ENCODE measurements at places on chromosomes 16 and 17.

DNA sequence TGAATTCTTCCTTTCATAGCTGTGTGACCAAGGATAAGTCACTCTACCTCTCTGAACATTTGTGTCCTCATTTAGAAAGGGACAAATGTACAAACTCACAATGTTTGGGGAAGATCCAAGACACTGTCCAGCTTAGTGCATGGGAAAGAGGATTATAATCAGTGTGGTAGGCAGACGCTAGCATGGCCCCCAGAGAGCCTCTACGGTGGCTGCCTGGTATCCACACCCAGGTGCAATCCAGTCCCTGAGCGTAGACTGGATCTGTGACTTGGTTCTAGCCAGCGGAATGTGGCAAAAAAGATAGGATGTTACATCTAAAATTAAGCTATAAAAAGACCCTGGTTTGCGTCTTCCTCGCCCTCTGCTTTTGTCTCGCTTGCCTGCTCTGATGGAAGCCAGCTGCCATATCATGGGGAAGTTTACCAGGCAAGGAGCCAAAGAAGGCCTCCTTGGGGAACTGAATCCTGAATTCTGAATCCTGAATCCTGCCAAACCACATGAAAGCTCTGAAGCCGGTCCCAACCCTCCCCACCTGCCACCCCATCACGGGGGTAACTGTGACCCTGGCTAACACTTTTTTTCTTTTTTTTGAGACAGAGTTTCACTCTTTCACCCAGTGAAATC, 51.7 kb downstream of the PLXDC1 start:
- DNase-seq, result peak; percentile 94

GRCh38 chr16:31050280-31051030, 17.1 kb downstream of the STX4 start:
- no peak for DNase-seq

DNA sequence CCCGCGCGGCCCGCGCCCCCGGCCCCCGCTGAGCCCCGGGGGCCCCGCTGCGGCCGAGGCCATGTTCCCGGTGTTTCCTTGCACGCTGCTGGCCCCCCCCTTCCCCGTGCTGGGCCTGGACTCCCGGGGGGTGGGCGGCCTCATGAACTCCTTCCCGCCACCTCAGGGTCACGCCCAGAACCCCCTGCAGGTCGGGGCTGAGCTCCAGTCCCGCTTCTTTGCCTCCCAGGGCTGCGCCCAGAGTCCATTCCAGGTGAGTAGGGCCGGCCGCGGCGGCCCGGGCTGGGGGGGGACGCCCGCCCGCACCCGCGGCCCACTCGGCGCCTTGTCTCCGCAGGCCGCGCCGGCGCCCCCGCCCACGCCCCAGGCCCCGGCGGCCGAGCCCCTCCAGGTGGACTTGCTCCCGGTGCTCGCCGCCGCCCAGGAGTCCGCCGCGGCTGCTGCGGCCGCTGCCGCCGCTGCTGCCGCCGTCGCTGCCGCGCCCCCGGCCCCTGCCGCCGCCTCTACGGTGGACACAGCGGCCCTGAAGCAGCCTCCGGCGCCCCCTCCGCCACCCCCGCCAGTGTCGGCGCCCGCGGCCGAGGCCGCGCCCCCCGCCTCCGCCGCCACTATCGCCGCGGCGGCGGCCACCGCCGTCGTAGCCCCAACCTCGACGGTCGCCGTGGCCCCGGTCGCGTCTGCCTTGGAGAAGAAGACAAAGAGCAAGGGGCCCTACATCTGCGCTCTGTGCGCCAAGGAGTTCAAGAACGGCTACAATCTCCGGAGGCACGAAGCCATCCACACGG, 504 bp downstream of the MAZ start:
- no peak for DNase-seq

GRCh38 chr17:28938552-28938951, 12.8 kb downstream of the PHF12 start:
- DNase-seq, result no peak

GRCh38 chr17:28957992-28958355, 6.7 kb upstream of the PHF12 start:
- no peak for DNase-seq

GRCh38 chr17:67685351-67685750, 32.4 kb upstream of the NOL11 start:
- DNase-seq, result no peak

DNA sequence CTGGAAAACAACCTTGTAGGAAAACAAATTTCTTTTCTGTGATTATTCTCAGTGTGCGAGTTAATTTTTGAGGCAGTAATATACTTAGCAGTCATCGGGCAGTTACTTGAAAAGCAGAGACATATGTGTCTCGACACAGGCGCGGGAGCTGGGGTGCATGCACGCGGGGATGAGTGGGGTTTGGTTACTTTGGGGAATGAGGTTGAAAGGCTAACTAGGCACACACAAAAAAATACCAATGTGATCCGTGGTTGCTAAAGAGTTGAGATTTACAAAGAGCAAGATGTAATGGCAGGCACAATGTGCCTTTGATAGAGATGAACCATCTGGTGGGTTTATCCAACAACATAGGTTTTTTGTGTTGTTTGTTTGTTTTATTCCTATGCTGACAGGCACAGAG, 703.8 kb upstream of the EEF2KMT start:
- DNase-seq, result no peak

- DNase-seq, result no peak
Measured at GRCh38 chr17:18859256-18859655, 1.3 kb downstream of the PRPSAP2 start.

- no peak for DNase-seq
Measured at GRCh38 chr16:85838381-85838780, 38.9 kb downstream of the COX4I1 start.

- no peak for DNase-seq
Measured at GRCh38 chr16:47944589-47944988, 211.2 kb downstream of the ABCC12 start.

DNA sequence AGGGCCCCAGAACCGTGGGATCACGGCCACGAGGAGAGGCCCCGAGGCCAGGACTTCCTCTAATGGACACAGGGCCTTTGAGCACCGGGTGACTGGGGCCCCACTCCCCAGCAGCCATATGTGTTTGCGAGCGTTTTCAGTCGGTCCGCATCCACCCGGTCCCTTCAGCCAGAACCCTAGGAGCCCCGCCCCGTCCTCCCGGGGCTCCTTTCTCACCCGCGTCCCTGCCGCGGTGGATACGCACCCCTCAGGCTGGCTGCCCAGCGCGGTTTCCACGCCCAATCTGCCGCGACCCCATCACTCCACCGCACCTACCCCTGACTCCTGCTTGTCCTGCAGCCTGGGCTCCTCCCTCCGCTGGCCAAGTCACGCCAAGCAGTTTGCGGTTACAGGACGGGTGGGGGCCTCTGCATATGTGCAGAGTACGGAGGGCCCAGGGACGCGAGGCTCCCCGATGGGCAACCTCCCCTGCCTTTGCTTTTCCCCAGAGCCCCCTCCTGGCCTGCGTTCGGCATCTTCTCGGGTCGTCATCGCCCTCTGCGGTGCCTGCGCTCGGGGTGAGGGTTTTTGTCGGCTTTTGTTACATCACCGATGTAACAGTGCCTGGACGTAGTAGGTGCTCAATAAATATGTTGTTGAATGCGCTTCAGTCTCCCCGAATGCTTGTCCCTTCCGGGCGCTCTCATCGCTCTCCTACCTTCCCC, 1.0 kb upstream of the TTYH2 start:
- DNase-seq, result no peak

DNA sequence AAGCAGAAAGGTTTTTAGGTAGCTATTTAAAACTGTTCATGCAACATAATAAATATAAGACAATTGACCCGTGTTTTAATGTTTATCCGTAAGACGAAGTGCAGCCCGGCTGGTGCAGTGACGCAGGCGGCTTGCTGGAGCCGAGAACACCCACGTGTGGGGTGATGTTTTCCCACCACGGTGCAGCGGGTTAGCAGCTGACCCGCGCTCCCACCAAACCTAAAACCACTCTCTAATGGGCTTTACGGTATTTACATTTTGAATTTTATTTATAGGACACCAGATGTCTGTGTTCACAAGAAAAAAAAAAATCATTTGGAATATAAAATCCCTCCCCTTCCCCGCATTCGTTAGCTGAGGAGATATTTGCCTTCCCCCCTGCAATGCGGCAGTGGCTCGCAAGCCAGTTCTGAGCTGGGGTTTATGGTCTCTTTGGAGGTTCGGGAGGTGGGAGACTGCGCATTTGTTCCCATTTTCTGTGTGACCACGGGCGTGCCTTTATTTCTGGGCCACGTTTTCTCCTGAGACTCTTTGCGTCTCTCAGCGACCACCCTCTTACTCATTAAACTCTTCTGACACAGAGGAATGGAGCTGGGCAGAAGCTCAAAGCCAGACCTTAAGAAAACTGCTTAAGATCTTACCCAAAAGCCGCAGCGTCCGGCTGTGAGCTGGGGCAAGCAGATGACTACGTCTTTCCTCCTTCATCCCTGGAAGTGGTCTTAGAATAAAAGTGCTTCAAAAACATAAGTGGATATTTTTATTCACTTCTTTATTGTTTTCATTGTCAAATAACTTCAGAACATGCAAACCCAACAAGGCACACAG, 301.1 kb downstream of the IRF8 start:
- no peak for DNase-seq

- no peak for DNase-seq
Measured at GRCh38 chr16:83802554-83803205, 5.1 kb upstream of the HSBP1 start.

GRCh38 chr16:1877804-1878203, 5.8 kb upstream of the MEIOB start:
- DNase-seq, result no peak

DNA sequence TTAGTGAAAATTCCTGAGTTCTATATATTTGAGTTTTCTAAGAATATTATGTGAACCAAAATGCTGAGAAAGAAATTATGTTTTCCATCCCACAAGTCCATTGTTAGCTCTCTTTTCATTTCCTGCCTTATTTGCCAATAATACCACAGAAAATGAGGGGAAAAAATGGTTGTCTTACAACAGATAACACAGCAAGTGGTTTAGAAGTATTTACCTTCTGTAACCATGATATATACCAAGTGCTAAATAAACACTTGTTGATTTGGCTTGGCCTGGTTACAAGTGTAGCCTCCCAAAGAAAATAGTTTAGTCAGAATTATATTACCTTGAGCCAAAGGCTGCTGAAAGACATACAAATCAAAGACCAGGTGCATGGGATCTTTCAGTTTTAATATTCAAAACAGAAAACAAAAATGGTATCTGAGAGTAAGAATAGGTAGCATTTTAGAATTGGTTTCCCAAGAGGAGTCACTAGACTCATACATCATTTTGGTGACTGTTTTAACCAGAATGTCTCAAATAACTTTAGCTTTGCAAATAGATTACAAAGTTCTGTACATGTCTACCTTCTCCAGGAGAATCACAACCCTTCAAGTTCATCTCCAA, 439.8 kb upstream of the DYNLRB2 start:
- no peak for DNase-seq

DNA sequence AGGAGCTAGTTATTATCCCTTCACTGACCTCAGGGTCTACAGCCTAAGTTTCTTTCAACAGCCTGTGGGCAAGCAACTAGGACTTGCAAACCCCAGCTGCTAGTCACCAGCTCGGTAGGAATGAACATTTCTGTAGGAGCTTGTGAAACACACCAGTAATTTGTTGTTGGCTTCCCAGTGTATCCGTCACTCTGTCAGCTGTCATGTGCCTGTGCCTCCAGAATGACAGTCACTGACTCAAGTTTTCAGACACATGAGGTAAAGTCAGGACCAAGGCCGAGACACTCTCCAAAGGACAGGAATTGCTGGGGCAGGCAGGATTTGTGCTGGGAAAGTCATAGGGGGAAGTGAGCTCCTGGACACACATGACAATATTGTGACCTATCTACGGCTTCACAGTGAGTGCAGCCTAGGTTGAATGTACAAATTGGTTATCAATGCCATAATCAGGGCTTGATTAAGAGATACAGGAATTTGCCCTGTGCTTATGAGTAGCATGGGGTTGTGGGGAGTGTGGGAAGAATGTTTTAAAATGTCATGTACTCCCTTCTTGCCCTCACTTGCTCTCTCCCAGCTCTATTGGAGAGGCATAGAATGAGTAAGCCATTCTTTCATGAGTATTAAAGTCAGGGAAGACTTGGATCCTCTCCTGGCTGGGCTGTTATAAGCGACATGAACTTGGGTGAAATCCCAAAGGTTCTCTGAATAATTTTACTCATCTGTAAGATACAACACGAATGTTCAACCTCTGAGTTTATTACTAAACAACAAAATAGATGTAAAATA, 391.4 kb downstream of the UTP18 start:
- no peak for DNase-seq

DNA sequence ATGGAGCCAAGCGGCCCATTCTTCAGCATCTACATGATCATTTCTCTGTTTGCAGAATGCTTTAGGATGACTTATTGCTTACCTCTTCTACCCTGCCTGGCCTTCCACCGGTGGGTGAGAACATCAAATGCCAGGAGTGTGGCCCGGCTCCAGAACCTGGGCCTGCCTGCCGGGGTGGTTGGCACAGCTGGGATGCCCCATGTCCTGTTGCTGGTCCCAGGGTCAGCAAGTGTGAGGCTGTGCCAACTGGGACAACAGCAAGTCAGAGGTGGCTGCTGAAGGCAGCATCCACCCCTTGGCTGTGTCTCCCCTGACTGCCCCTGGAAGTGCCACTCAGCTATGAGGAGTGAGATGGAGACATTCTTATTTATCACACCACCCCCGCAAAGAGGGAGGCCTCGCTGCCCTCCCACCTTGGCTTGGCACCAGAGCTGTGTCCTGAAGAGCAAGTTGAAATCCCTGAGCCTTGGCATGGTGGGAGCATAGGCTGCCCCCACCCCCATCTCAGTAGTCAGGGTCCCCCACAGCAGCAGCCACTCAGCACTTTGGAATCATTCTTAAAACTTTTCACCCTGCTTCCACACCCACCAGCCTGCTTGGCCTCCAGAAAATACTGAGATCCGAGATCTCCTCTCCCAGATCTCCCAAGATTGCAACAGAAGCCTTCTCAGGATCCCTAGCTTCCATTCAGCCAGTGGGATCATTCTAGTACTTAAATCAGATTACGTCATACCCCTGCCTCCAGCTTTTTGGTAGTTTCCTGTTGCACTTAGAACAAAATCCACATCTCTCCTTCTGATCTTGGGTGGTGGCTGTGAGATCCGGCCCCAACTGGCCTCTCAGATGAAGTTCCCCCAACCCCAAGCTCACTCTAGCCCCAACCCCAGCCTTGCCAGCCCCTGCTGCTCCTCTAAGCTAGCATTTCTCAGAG, 127.5 kb downstream of the SOCS1 start:
- no peak for DNase-seq

GRCh38 chr16:8673611-8674412, 605 bp upstream of the ABAT start:
- no peak for DNase-seq

DNA sequence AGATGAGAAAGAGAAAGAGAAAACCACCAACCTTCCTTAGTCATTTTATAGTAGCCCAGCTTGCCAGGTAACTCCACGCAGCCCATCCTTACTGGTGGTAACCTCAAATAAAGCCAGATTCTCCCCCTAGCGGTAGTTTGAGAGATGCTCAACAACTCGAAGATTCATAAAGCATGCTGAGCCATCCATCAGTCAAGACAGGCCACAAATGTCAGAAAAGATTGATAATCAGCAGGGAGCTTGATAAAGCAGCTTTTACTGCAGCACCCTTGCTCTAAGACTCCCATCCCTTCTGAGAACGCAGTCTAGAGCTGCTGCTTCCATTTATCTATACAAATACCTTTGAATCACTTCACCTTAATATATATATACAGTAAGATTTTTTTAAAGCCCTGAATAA, 451.5 kb upstream of the HSBP1 start:
- DNase-seq, result no peak

- no peak for DNase-seq
Measured at GRCh38 chr16:23185656-23186055, 3.1 kb downstream of the SCNN1G start.

Measured in esophagus muscularis mucosa (tissue), 4 donors.